ENCODE measurements at places on chromosomes 6 and 20. TPM values are rescaled to one million over a fixed set of nuclear protein-coding genes. Genes with fewer than 3 reads are reported as not detected.

- no peak for DNase-seq
These were observed 6.4 kb downstream of the CD2AP start for GRCh38 chr6:47483853-47484546.

GRCh38 chr6:149026530-149026942 is 279.7 kb downstream of the UST start:
- peak; percentile 32 for DNase-seq

- no peak for DNase-seq
These were observed 104.8 kb downstream of the ELOVL4 start for GRCh38 chr6:79842376-79843040.

DNA sequence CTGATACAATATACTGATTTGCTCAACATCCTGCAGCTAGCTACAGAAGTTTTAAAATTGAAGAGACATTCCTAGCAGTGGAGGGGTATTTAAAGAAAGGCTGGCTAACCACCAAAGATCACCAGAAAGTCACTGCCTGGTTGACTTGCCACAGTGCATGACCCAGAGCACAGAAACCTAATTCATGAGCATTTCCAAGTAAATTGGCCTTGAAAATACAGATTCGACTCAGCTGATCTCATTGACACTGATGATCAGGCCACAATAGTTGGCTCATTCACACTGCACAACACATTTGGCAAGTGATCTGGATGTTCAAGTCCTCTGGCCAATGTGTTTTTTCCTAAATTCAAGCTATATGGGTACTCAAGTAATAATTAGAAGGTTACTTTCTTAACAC is 13.3 kb upstream of the TDRD6 start:
- no peak for DNase-seq

- no peak for DNase-seq
These were observed 19.4 kb upstream of the BRPF3 start for GRCh38 chr6:36177166-36177565.

- no peak for DNase-seq
These were observed 16.6 kb upstream of the SLC22A1 start for GRCh38 chr6:160104821-160105517.

DNA sequence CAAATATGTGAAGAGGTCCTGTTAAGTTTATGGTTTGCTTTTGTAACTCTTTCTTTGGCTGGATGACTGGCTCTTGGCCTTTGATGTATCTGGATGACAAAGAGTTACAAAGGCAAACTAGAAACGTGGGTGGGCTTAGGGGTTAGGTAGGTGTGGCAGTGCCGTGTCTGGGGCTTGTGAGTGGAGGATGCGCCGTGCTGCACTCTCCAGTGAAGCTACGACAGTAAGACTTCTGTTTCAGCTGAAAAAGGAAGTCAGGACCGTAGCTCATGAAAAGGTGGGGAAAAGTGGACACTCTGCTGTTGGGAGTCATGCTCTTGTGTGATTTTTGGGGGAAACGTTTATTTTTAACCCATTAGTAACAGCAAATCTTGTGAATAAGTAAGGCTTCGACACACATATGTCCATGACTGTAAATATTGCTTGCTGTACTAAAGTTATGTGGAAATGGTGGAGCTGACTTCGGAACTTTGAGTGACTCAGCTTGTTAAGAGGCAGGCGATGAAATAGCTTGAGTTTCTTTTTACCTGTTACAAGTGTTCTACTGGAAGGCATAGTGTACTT is 45.6 kb downstream of the DUSP22 start:
- no peak for DNase-seq

- no peak for DNase-seq
These were observed 294.7 kb downstream of the QKI start for GRCh38 chr6:163709255-163709654.

The TINAG gene
- polyA plus RNA-seq, result 0.13 TPM

The TMEM244 gene
- polyA plus RNA-seq, result 3.8 TPM

The LGSN gene
- not detected for polyA plus RNA-seq

The MYH7B gene
- polyA plus RNA-seq, result 0.32 TPM
